ENCODE measurements at places on chromosomes 16 and 17. TPM values are rescaled to one million over a fixed set of nuclear protein-coding genes. Genes with fewer than 3 reads are reported as not detected.

The PRR15L gene
- total RNA-seq = not detected

The DHRS7C gene
- 0.31 TPM for total RNA-seq

- DNase-seq = no peak
These were observed 664.6 kb upstream of the CA10 start for GRCh38 chr17:52823155-52823554.

The ANKRD40CL gene
- total RNA-seq = not detected

DNA sequence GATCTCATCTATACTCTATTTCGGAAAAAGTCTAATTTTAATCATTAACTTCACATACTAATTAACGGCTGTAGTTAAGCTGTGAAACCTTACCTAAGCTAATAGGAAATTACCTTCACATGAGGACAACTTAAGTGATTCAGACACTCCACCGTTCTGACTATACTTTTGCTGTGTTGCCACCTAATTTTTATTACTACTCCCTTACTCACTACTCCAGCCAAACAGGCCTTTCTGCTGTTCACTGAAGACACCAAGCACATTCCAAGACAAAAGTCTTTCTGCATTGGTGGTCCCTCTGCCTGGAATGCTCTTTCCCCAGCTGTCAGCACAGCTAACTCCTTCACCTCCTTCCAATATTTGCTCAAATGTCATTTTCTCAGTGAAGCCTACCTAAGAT, 1.3 kb downstream of the CMTR2 start:
- no peak for DNase-seq

DNA sequence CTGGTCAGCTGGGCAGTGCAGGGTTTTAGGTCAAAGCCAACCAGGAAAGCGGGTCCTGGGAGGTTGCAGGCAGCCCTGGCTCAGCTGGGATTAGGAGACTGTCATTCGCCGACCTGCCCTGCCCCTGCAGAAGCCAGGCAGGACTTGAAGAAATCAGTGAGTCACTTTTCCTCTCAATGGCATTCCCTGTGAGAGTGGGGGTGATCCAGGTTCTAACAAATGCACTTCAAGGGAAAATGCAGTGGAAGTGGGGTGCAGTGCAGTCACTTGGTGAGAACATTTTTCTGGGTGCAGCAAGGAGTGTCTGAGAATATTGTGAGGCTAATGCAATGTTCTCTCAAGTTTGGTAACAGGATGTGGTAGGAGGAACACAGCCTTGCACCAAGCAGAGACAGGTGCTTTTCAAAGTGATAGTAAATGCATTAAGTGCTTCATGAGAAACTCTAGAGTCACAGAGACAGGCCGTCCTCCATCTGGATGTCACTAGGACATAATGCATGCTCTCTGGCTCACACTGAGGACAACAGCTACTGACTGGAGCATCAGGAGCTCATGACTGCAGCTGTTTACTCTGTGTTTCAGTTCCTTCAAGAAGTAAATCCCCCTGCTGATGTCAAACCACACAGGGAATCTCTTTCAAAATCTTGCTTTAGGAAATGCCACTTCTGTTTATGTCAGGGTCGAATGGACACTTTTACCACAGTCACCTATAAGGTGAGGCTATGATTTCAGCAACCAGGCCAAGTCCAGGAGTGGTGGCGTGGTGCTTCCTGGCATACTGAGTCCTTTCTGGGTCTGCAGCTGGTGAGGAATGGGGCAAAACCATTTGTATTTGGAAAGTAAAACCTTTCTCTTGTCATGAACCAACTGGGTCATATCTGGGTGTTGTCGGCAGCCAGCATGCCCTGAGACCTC, 16.7 kb downstream of the CDK5R1 start:
- no peak for DNase-seq

The CCL4 gene
- not detected for total RNA-seq

The CRHR1 gene
- total RNA-seq = not detected

DNA sequence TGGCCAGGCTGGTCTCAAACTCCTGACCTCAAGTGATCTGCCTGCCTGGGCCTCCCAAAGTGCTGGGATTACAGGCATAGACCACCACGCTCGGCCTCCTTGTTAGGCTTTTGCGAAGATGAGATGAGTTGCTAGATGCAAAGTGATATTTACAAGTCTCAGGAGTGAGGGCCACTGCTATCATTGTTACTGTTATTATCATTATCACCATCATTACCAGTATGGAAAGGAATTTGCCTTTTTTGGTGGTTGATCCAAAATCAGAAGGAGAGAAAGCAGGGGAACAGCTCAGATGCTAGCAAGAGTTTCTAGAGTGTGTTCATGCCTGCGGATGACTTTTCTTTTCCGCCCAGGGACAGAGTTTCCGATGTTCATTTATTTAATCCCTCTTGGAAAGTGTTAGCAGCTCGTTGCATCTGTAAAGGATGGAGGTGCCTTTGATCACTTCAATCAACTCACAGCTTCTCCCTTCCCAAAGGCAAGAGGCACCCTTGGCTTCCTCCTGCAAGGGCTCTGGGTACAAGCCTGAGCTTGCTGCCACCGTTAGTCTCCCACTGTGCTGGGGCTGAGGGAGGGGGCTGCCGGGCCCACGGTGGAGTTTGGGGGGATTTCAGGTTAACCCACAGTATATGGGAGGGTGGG, 21.6 kb downstream of the ITPRIPL2 start:
- DNase-seq = no peak
